Glutamatergic neuron (in vitro differentiated cells): ENCODE measurements at places on chromosomes 5 and 9.

GRCh38 chr5:73201547-73202513 lies 28.8 kb downstream of the TMEM174 start:
- DNase-seq: peak; percentile 81

DNA sequence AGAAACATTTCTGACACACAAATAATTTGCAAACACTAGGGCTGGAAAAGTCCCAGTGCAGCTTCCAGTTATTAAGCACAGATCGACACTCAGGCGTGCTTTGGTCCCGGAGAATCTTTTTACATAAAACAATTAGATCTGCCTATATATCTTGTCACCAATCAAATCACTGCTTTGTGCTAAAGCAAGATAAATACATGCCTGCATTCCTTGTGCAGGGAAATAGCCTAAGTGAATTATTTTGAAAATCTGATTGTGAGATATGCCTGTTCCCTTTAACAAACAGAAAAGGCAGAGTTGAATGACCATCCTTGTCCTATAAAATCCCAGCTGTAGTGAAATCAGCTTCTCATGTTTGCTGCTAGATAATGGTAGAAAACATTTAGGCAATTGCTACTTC lies 604.4 kb downstream of the CCDC171 start:
- no peak for DNase-seq

DNA sequence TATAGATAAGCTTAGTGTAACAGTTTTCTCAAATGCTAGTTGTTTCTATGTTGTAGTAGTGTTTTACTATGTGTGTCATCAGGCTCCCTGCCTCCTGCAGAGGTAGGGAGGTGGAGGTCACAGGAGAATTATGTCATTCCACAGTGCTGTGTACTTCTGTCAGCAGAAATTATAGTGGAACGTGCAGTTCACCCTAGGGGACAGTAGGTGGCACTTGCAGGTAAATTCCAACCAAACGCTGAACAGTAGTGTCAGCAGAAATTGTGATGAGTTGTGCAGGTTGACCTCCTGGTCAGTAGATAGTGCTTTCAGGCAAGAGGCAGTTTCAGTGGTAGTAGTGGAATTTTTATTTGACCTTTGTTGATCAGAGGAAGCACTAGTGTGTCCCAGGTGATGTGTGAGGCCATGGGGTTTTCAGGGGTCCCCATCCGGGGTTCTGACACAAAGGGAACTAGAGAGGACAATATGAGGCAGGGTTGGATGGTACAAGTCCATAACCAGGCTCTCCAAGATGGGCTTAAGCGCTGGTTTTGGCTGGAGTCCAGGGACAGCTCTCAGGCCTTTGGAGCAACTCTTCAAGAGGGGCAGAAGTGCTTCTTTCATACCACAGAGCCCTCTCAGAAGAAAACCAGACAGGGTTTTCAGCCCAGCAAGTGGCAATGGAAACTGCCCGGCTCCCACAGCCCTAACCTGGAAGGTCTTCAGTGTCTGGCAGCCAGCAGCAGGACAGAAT lies 402.9 kb downstream of the CYLC2 start:
- peak; percentile 57 for DNase-seq

- no peak for DNase-seq
Measured at GRCh38 chr9:16540743-16541613, 329.5 kb downstream of the BNC2 start.

DNA sequence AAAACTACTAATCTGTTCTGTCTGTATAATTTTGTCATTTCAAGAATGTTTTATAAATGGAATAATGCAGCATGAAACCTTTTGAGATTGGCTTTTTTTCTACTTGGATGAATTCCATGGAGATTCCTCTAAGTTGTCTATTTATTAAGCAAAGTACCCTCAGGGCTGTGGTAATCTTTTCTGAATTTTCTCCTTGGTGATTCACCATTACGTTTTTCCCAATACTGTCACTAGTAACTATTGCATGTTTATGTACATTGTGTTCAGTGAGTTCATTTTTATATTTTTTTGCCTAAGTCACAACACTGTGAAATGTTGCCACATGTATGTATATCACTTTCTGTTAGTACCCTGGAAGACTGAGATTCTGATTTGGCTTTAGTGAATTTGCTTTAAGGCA lies 177.0 kb upstream of the GRIN3A start:
- no peak for DNase-seq

GRCh38 chr9:13806714-13807113 lies 507.2 kb downstream of the NFIB start:
- DNase-seq: no peak
